Activated T-cell treated with anti-CD3 and anti-CD28 coated beads for 4 hours (primary cell): ENCODE measurements at places on chromosomes 2 and 18.

- DNase-seq = no peak
These were observed 28.0 kb upstream of the ARHGEF4 start for GRCh38 chr2:130808482-130809268.

- DNase-seq = no peak
These were observed 789 bp upstream of the CHST9 start for GRCh38 chr18:27185897-27186296.

DNA sequence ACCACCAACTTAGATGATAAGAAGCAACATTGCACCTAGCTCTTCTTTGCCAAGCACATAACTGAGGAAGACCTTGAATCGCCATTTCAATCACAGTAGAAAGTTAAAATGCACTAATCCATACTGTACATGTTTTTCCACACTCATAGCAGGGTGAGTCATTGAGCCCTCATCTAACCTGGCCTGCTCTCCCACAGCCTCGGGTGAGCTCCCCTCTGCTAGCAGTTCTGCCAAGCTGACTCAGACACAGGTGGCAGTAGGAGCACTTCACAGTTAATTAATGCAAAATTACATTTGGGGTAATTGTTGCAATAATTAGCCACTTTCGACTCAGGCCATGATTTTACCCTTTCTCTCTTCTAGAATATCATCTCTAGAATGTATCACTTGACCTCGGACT, 1632.8 kb upstream of the CELF4 start:
- DNase-seq = no peak

DNA sequence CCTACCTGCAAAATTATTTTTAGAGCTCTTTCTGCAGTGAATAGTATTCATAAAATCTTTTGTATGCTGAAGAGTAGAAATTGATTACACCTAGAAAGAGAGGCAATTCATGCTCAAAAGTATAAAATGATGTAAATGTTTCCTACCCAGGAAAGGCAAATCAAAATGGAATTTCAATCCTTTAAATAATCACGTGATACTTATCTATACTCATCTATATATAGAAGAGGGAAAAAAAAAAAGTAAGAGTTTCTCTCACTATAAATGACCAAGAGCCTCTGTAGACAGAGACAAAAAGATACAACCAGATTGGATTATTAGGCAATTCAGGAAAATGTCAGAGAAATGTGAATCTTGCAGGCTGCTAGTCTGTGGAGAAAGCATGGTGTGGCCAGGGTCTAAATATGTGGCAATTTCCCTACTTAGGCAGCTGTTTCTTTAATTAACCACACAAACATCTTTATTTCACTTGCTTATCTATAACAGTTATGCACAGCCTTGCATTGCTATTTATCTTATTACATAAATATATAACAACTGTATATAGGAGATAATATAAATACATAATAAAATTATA, 39.5 kb downstream of the METTL8 start:
- no peak for DNase-seq

- DNase-seq = no peak
These were observed 152.0 kb upstream of the SLC1A4 start for GRCh38 chr2:64837116-64837731.

- no peak for DNase-seq
These were observed 21.0 kb downstream of the C1D start for GRCh38 chr2:68041704-68042245.

DNA sequence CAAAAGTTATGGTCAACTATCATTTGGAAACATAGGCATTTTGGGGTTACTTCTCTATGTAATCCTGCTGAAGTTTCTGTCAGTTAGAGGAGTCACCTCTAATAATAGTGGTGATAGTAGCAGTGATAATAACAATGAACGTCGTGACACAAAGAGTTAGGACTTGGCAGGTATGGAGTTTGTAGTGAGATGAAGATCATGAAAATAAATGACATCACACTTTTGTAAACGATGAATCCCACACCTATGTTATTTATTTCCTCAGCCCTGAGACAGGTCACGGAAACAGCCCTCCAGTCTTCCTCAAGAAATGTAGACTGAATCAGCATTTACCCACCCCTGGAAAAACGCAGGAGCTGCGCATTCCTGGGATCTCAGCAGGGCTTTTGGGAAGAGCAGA, 38.8 kb downstream of the TSN start:
- DNase-seq = no peak

- no peak for DNase-seq
These were observed 21.3 kb downstream of the NOL10 start for GRCh38 chr2:10668402-10669012.

GRCh38 chr2:26792720-26793119, 6.9 kb downstream of the CENPA start:
- no peak for DNase-seq

GRCh38 chr2:179788104-179788503, 73.3 kb downstream of the ZNF385B start:
- DNase-seq = no peak

GRCh38 chr2:201260302-201260800, at the start of gene CASP8:
CASP8 (plus strand) TSS chr2:201260536; CDS start chr2:201266487, 5,951 bp downstream.
- DNase-seq = peak; percentile 48

GRCh38 chr18:64365106-64365505, 216.2 kb upstream of the LINC00305 start:
- no peak for DNase-seq

GRCh38 chr2:239902749-239903201, 122.4 kb downstream of the NDUFA10 start:
- no peak for DNase-seq

- DNase-seq = no peak
These were observed 58.7 kb upstream of the DDX18 start for GRCh38 chr2:117755768-117756167.

DNA sequence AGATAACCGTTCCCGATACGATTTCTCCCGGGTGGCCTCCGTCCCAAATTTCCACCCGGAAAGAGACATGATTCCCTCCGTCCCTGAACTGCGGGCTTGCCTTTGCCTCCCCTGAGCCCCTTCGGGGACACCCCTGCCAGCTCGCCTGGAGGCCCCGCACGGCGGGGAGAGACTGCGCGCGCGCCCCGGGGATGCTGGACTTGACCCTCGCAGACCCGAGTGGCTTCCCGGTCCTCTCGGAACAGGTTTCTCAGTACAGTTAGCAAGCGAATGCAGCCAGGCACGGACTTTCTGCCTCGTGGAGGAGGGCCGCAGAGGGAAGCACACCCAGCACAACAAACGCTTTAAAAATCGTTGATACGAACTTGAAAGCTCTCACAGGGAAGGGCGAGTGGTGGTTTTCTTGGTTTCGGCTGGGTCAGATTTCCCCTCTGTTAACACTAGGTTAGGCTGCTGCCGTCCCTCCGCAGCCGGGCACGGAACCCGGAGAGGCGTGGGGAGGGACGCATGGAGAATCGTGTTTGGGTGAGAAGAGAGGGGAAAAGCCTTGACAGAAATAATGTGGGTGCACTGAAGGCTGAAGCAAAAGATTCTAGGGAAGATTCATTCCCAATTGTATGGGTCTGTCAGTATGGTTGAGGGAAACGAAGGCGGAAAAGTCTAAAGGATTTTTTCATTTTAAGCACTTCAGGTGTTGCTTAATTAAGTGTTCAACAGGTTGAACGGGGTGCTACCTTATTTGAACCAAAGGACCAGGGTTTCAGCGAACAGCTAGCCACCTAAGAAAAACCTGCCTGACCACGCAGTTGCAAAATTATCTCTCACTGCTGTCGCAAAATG, 916 bp downstream of the TNFRSF11A start:
- DNase-seq = no peak

DNA sequence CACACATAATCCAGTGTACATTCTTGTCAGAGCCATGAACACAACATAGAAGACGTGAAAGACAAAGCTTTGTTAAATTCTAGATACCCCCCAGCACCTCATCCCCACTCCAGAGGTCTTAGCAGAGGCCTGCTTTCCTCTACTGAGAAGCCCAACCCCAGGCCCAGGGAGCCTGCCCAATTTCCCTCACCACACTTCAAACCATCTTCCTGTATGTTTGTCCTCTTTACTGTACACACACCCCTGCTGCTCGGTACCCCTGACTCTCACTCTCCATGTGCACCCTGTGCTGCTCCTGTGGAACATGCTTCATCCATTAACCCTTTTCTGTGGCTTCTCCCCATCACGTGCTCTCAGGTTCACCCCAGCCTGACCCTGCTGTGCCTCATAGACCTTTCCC, 37.2 kb downstream of the BOLA3 start:
- no peak for DNase-seq

DNA sequence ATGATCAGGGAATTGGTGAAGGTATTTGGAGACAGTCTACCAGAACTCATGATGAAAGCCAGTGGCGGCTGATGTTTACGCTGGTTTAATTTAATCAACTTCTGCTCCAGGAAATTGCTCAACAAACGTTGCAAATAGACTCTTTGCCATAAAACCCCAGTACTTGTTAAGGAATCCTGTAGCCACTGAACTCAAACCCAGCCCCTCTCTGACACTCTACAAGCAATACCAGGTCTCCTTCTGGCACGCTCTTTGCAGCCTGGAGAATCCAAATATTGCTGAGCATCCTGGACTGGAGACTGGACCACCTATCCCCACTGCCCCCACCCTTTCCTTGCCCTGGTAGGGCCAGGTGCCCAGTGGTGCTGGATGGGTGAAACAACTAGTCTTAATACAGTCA, 308.2 kb downstream of the FBXO15 start:
- DNase-seq = no peak

GRCh38 chr2:70888366-70888922, 47.3 kb upstream of the ATP6V1B1 start:
- no peak for DNase-seq

GRCh38 chr2:98825858-98826257, 94.9 kb upstream of the MGAT4A start:
- no peak for DNase-seq

DNA sequence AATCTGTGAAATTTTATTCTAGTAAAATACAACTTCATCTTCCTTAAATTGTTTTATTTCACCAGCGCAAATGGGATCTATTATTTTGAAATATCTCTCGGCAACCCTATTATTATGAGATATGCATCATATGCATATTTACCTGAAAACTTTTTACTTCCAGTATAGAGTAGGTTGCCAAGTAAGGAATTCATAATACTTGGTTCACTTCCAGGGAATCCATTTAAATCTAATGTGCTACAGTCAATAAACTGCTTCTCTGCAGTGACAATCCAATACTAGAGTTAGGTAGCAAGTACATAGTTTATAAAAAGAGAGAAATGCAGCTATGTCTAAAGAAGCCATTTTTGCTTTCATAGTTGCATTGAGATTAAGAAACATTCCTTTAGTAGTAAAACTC, 88.8 kb upstream of the FAM117B start:
- DNase-seq = no peak

DNA sequence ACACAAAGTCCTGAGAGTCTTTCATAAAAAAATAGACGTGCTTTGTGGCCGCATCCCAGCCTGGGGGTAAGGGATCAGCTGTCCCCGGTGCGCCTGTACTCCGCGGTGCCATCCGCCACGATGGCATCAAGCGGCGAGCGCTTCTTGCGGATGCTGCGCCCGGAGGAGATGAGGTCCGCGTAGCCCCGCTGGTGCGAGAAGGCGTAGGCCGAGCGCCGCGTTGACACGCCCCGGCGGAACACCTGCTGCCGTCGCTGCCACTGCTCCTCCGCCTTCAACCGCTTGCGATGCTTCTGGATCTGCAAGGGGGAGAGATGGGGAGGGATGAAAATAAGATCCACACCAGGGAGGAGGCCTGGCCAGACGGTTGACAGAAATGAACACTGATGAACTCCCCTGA, 26.8 kb upstream of the NARS1 start:
- no peak for DNase-seq
